ENCODE measurements at places on chromosomes 12 and 14.
A peak's percentile ranks its signal among the peaks of the same experiment; 100 is the strongest.

GRCh38 chr12:119602734-119603094 is 9.1 kb downstream of the TMEM233 start:
- DNase-seq, result no peak

- no peak for DNase-seq
These were observed 46.5 kb upstream of the KCNMB4 start for GRCh38 chr12:70319605-70320004.

DNA sequence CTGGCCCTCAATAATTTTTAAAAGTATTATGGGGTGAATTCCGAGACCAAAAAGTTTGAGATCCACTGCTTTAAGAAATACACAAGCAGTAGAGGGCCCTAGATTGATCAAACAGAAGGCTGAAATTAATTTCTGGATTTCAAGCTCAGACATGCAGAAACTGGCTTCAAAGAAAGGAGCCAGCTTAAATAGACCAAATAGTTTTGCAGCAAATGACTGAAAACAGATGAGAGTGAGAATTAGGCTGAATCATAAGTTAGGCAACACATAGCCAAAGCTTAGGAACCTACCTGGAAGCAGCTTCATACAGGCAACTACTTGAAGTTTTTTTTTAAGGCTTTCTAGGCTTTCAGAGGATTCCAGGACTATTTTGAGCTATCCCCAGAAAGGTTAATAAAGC is 12.4 kb downstream of the ATF7 start:
- DNase-seq, result no peak

DNA sequence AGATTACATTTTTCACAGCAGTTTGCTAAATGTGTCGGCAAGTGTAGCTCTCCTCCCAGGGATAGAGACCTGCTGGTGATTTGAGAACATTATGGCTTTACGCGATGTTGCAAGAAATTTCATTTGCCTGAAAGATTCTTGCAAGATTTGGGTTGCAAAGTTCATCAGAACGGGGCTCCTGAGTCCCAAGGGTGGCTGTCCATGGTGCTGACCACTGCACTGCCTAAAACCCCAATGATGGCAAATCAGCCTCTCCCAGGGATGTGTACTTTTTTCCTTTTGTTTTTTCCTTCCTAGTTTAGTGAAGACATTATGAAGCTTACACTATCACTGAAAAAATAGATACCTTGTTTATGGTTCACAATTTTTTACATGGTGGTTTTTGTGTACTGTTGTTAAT is 85.4 kb downstream of the WSCD2 start:
- peak; percentile 29 for DNase-seq

DNA sequence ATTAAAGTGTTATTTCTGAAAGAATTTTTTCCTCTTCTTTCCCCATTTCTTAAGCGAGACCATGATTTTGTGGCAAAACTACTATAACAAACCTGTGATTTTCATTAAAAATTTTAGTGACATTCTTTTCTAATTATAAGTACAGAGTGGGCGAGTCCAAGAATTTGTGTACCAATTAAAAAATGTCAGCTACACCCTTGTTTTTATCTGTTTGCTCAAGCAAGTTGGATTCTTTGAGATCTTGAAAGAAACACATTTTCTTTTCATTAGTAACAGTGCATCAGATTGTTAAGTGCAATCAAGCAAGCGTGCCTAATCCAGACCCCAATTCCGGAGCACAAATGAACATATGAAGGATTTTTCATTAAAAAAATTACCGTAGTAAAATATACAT is 338.8 kb upstream of the DDHD1 start:
- no peak for DNase-seq

- DNase-seq, result peak; percentile 85
These were observed 2.2 kb upstream of the NFATC4 start for GRCh38 chr14:24365600-24366412.

GRCh38 chr12:2893007-2893406 is 2.3 kb downstream of the TULP3 start:
- no peak for DNase-seq

DNA sequence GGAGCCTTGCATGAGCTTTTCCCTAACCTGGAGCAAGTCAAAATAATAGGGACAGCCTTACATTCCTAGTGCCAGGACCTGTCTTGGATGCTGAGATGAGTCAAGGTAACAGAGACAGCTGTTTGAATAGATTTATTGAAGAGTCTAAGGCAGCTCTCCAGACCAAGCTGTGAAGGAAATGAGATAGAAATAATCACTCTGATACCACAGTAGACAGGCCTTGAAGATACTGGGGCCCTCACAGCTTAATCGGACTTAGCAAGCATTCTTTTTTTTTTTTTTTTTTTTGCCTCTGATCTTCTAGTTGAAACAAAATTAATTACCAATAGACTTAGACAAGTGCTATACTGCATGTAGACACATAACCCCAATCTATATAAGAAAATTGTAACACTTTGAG is 3.1 kb upstream of the RNASE9 start:
- no peak for DNase-seq

DNA sequence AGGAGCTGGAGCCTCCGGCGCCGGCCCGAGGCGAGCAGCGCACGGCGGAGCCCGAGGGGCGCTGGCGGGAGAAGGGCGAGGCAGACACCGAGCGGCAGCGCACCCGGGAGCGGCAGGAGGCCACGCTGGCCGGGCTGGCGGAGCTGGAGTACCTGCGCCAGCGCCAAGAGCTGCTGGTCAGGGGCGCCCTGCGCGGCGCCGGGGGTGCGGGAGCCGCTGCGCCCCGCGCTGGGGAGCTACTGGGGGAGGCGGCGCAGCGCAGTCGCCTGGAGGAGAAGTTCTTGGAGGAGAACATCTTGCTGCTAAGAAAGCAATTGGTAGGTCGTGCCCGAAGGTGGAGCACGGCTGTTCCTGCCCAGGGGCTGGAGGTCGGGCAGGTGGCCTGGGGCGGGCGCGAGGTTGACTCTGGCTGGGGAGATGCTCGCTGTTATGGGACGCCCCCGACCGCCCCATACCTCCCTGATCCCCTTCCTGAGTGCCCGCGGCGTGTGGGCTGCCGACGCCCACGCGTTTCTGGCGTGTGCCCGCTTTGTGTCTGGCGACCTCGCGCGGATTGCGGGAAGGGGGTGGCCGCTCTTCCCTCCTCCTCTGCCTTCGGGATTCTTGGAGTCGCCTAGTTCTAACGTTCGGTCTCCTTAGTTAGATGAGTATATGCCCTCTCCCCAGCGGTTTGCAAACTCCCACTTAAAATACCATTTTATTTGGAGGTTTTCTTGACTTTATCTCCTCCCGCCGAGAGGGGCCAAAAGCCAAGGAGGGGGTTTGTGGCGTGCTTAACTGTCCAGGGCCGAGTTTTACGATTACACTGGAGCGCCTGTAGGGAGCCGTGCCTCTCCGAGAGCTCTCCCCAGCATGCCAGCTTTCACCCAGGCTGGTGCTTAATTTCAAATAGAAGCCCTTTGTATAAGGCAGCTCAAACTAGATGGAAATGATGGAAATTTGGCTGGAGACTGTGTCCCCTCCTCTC is 752 bp downstream of the DACT1 start:
- no peak for DNase-seq

- DNase-seq, result no peak
These were observed 78.6 kb downstream of the EML1 start for GRCh38 chr14:99871771-99872170.

DNA sequence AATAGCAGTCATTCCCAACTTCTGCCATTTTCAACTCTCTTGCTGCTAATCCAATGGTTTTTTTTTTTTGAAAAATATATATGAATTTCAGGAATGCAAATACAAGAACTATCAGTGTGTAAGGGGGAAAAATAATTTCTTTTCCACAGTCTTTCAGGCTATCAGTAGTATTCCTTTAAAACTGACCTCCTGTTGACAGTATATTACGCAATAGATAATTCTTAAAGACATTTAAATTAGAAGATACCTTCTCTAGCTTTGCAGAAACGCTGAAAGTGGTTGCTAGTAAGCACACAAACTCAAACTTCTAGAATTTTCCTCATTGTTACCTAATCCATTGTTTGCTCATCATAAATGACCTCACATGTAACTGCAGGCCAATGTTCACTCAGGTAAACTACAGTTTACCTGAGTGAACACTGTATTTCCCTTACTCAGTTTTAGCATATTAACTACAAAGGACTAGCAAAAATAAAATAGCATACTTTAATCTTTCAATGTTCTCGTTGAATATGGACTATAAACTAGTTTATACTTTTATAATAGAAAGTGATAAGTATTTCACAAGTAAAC is at the start of gene C12orf50:
Gene C12orf50, minus strand, starts transcription at position 309 of the 573 bp plus-strand sequence. CDS start 2,439 bp downstream, outside the sequence.
- no peak for DNase-seq

GRCh38 chr14:76759589-76759988 is 1.7 kb upstream of the VASH1 start:
- no peak for DNase-seq

DNA sequence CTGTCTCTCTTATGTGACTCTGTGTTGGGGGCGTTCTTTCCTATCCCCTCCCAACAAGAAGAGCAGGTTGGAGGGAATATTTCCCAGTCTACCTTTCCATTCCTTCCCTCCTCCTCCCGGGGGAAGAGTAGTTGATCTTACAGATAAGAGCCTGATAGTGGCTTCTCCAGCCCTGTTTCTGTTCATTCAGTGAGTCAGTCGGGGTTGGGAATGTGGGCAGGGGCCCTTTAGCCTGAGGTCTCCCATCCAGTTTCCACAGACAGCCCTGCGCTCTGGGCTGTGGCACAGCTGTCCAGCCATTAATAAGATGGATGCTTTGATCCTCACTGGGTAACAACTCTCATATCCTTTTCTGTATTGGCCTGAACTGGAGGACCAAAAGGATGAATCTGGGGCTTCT is 18.1 kb upstream of the PPP1R1A start:
- DNase-seq, result no peak

DNA sequence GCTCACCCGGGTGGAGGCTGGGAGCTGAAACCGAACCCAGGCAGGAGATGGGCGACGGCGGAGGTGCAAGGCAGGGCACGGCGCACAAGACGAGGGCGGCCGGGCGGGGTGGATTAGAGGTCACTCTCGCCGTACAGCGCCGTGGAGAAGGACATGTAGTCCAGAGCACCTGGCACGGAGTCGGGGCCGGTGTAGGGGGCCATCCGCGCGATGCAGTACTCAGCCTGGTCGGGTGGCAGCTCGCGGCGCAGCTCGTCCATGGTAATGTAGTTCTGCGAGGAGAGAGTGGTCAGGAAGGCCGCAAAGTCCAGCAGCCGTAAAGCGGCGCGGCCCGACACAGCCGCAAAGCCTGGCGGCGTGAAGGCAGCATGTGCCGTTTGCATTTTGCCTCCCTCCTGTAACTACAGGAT is 81.9 kb upstream of the ZFP36L1 start:
- DNase-seq, result no peak

DNA sequence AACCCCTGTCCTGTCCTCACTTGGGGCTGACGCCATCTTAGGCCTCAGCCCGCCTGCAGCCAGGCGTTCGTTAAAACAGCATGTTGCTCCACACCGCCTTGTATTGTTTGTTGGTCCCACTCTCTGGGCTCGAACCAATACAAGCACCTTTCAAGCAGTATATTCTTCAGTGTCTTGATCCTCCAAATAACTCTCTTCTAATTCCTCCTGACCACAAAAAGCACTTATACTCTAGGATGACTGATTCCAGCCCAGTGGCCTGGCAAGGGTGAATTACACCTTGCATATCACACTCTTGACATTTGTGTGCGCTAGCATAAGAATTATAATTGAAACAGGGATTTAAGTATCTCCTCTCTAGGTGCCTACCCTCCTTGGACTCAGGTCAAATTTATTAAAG is 7.1 kb downstream of the CCER1 start:
- no peak for DNase-seq

DNA sequence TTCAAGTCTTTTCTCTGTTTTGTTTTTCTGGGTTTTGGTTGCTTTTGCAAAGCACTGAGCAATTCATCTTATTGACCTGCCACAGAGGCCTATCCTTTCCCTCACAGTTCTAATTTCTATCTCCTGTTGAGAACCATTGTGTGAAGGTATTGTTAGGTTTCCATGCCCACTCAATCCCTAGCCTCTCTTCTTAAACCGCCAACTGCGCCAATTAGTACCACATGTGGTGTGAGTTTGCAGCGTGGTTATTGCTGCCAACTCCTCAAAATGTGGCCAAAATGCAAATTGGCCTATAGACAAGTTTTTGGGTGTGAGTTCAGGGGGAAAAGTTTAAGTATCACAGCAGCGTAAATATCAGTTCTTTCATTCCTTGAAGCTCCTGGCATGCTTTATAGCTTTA is 232.6 kb downstream of the FLRT2 start:
- DNase-seq, result no peak

DNA sequence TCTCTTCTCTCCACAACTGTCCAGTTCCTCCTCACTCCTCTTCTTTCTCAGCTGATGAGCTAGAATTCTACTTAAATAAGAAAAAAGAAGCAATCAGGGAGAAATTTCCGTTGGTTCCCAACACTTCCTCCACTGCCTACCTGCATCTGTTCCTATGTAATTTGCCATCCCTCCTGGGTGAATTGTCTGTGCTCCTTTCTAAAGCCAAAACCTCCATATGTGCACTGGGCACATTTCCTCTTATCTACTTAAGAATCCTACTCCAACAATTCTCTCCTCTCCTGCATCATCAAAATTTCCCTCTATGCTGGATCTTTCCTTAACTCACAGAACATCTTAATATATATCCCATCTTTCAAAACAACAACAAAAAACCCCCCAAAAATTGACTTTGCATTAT is 35.2 kb downstream of the GPR65 start:
- no peak for DNase-seq

DNA sequence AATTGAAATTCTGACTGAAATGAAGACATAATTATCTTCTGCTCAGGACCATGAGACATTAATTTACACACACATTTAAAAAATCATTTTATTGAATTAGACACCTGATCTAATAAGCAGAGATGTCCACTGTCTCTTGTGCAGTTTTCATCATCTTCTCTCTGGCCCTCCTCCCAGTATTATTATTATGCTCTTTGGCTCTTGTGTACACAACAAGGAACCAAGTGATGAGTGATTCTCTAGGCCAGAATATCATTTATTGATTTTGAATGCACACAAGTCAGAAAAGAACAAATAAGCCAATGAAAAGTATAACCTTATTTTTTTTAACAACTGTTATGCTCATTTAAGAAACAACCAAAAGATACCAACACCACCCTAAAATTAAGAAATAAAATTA is 244.7 kb upstream of the KRR1 start:
- DNase-seq, result no peak

GRCh38 chr12:62976110-62976662 is 41.2 kb upstream of the PPM1H start:
- no peak for DNase-seq

DNA sequence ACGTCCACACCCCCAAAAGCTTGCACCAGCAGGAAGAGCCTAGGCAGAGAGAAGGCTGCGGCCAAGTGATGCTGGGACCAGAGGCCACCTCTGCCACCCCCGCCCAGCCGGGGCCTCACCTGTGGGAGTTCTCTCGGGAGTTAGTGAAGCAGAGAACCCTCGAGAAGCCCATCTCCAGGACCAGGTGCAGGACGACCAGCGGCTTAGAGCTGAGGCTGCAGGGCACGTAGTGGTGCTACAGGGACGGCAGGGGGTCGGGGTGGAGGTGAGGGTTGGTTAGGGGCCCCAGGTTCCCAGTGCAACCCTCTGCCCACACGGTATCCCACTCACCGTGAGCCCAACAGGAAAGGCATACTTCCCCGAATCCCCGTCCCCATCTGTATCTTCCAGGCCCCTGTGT is 3.6 kb downstream of the DDX51 start:
- DNase-seq, result no peak

- DNase-seq, result no peak
These were observed 205.2 kb downstream of the KLHL28 start for GRCh38 chr14:44756554-44756953.
